ENCODE measurements at places on chromosomes 5 and 9. TPM values are rescaled to one million over a fixed set of nuclear protein-coding genes. Genes with fewer than 3 reads are reported as not detected.

WNK2 gene
- 14.1 TPM for polyA plus RNA-seq

PPP3R2 gene
- polyA plus RNA-seq = not detected

SPATA31D1 gene
- not detected for polyA plus RNA-seq

MCTP1 gene
- 10.3 TPM for polyA plus RNA-seq

TMOD1 gene
- polyA plus RNA-seq = 70.8 TPM

PCDHGB6 gene
- polyA plus RNA-seq = 4.6 TPM

HAVCR1 gene
- polyA plus RNA-seq = not detected

STPG3 gene
- 0.62 TPM for polyA plus RNA-seq

HSPA5 gene
- 183 TPM for polyA plus RNA-seq

BASP1 gene
- 55.3 TPM for polyA plus RNA-seq

S1PR3 gene
- polyA plus RNA-seq = 38.6 TPM

FAM53C gene
- polyA plus RNA-seq = 35.1 TPM

FRMPD1 gene
- polyA plus RNA-seq = 14.4 TPM

SPATA31D3 gene
- polyA plus RNA-seq = not detected

C5orf63 gene
- 8.0 TPM for polyA plus RNA-seq

SOHLH1 gene
- not detected for polyA plus RNA-seq

FYB1 gene
- polyA plus RNA-seq = 2.7 TPM

TMEM215 gene
- polyA plus RNA-seq = 1.9 TPM

FBLL1 gene
- polyA plus RNA-seq = 1.6 TPM

SPATA31C1 gene
- 0.12 TPM for polyA plus RNA-seq

RABL6 gene
- polyA plus RNA-seq = 41.0 TPM

IL4 gene
- polyA plus RNA-seq = not detected

CNTNAP3 gene
- 3.0 TPM for polyA plus RNA-seq

SPATA9 gene
- 1.8 TPM for polyA plus RNA-seq

TXNDC8 gene
- polyA plus RNA-seq = not detected

Measured in muscle of back (tissue), 13 donors.